Activated CD8-positive, alpha-beta memory T cell treated with anti-CD3 and anti-CD28 coated beads, Interleukin-2, amount 50 U/mL, for 4 hours (primary cell): ENCODE measurements at places on chromosomes 6 and 20.

DNA sequence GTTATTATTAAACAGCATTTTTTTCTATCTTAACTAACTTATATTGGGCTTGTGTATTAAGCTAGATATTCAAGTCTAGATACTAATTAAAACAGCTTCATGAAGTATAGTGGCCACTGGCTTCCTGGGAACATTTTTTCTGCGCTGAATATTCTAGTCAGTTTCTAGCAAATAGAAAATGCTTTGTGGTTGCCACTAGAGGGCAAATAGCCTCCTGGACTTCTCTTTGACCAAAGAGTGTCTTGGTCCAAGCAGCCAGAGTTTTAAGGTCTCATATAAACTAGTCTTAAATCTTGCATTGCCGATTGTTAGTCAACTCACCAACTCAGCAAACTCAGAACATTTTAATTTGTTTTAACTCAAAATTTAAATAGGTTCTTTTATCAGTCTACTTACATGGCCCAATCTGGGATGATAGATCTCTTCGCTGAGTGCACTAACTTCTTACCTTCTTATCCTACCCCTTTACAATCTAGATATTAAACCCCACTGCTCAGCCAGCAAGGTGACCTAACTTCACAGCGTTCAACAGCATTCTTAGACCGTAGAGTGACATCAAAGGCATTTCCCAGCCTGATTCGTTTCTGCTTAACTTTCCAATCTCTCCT is 24.6 kb upstream of the ID4 start:
- DNase-seq: no peak

DNA sequence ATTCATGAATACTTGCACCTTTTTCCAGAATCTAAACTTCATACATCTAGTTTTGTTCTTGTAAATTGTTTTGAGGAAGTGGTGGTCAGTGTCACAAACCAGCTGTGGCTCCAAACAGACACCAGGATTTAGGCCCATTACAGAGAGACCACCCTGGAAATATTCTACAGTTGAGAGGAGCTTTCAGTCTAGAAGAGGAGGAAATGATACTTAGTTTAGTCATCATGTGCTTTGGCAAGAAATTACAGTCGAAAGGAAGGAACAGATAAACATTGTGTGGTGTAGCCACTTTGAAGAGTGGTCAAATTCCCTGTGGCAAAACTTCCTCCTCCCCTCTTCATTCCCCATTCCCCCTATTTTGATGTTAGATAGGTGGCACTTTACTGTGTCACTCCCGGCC is 15.7 kb downstream of the DCBLD1 start:
- DNase-seq: no peak

DNA sequence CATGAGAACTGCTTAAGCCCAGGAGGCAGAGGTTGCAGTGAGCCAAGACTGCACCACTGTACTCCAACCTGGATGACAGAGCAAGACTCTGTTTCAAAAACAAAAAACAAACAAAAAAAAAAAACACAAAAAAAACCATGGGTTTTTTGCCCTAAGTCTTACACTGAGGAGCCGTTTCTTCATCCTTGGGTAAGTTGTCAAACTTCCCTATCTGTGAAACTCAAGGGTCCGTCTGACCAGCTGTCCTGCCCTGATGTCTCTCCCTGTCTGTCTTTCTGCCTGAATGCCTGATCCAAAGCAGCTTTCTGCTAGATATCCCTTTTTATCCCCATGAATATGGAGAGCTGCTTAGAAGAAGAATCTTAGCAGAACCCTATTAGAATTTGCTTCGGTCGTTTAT is 41.3 kb upstream of the CLDN20 start:
- DNase-seq: no peak

GRCh38 chr20:59416916-59417315 is 116.5 kb downstream of the EDN3 start:
- DNase-seq: no peak

GRCh38 chr20:39268981-39269461 is 306.9 kb downstream of the DHX35 start:
- peak; percentile 23 for DNase-seq

DNA sequence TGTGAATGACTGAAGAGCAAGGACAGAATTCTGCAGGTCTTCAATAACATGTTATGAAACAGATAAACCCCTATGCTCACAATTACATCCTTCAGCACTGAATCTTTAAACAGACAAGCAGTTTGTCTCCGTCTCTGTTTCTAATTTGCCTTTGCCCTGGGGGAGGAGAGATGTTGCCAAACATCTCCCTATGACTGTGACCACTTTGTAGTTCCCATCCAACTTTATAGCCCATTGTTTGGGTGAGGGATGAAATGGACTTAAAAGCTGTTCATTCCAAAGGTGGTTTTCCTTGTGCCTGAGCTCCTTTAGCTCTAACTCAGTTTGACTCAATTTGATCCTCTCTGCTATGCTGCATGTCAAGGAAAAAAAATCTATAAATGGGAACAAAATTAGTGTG is 19.5 kb upstream of the ADTRP start:
- DNase-seq: no peak

- no peak for DNase-seq
Observed at GRCh38 chr20:31897541-31897940, 27.1 kb downstream of the TTLL9 start.

DNA sequence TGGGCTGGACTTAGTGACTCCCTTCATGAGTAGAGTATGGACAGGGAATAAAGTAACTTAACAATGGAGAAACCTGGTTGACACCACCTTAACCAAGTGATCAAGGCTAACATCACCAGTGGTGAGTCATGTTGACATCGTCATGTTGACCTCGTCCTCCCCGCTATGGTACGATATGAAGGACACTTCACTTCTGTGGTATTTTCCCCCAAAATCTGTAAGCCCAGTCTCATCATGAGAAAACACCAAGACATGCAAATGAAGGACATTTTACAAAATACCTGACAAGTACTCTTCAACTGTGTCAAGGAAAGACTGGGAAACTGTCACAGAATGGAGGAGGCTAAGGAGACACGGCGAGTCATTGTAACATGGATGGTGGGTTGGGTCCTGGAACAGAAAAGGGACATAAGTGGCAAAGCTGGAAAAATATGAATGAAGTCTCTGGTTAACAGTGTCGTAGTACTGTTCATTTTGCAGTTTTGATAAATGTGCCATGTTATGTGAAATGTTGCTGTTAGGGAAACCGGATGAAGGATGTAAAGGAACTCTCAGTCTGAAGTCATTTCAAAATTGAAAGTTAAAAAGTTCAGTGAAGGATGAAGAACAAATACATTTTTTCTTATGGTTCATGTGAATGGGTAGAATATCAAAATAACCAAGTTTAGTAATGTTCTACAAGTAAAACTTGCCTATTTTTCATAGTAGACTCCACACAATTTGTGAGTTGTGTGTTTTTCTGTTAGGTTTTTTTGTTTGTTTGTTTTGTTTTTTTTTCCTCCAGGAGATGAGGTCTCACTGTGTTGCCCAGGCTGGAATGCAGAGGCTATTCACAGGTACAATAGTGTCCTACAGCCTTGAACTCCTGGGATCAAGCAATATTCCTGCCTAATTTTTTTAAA is 247.5 kb downstream of the TMEM242 start:
- no peak for DNase-seq

- DNase-seq: no peak
Observed at GRCh38 chr6:169864148-169865020, 113.0 kb downstream of the ERMARD start.

DNA sequence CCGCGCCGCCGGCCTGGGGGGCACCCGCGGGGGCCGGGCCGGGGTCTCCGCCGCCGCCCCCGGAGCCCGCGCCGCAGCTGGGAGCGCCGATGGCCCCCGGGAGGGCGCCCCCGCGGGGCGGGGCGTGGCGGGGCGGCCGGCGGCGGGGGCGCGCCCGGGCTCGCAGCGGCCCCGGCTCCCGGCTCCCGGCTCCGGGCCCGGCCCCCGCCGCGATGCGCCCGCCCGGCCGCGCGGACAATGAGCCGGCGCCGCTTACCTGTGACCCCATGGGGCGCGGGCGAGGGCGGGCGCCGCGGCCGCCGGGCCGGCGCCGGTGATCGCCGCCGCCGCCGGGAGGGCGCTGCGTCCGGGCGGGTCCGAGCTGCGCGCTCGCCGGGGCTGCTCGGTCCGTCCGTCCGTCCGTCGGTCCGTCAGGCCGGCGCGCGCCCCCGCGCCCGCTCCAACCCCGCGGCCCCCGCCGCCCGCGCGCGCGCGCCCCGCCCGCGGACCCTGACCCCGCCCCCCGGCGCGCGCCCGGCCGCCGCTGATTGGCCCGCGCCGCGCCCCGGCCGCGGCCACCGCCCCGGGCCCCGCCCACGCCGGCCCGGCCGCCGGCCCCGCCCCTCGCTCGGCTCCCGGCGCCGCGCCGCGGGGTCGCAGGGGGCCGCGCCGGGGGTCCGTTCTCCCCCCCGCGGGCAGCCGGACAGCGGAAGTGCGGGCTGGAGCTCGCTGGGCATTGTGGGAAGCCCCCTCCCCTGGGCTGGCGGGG is at the start of gene ZBTB46:
Gene ZBTB46, minus strand, starts transcription at position 424 of the 748 bp plus-strand sequence. CDS start 40,507 bp downstream, outside the sequence.
- DNase-seq: no peak

- DNase-seq: peak; percentile 39
Observed at GRCh38 chr6:156866220-156867015, 89.2 kb downstream of the ARID1B start.

GRCh38 chr6:40672087-40672486 is 84.9 kb upstream of the LRFN2 start:
- DNase-seq: no peak

DNA sequence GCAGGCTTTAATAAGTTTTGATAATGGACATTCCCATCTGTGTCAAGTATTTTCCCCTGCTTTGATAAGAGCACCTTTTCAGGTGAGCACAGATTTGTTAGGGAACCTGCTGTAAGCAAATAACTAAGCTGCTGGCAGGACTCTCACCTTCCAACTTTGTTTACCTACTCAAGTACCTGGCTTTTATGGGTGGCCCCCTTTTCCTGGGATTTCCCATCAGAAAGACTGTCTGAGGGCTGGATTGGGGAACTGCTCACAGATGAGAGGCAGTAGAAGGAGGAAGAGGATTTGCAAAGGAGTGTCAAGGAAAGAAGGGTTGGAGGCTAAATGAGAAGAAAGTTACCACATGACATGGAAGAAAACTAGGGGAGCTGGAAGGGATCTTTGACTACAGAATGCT is 210.1 kb upstream of the RIMS1 start:
- no peak for DNase-seq

GRCh38 chr6:139904568-139904967 is 530.1 kb upstream of the CITED2 start:
- DNase-seq: no peak

- no peak for DNase-seq
Observed at GRCh38 chr6:135811170-135811569, 40.3 kb upstream of the PDE7B start.

DNA sequence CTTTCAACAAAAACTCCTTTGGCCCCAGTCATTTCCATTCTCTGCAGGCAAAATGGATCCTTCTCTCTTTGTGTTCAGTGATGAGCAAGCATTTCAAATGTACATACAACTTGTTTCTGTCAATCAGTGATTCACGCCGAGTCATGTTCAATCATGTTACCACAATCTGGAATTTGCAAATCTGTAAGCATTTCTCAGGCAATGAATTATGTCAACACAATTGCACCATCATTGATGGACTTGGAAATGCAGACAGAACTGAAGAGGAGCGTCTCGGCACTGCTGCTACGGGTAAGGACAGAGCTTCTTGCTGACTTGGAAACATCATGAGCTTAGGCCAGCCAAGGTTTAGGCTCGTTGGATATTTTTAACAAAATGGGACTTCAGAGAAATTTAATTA is 132.8 kb upstream of the AGPAT4 start:
- no peak for DNase-seq

GRCh38 chr6:124551711-124552233 is 410.5 kb upstream of the RNF217 start:
- no peak for DNase-seq

DNA sequence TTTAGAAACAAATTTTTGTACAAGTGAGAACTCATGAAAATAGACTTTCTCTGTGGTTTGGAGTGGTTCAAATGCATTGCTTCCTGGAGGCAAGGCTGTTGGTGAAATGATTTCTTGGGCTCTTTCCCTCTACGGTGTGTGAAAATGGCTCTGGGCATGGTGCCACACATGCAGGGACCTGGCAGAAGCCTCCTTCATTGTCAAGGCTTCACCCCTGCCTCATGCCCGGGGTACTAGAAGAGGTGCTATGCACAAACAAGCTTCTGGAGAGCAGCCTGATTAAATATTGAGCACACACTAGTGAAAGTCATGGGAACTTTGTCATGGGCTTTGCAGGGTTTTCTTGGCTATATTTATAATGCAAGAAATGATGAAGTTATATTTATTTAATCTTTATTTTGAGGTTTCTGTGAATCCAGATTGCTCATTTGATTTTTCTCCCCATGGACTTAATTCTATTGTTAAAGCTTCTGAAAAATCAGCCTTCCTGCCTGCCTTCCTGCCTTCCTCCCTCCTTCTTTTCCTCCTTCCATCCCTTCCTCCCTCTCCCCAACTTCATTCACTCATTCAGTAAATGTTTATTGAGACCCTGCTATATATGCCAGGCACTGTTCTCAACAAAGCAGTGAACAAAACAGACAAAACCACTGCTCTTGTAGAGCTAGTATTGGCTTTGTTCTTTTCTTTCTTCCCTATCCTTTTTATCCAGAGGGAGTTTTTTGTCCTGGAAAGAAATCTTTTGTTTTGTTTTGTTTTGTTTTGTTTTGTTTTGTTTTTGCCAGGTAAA is 21.0 kb downstream of the C6orf89 start:
- no peak for DNase-seq

DNA sequence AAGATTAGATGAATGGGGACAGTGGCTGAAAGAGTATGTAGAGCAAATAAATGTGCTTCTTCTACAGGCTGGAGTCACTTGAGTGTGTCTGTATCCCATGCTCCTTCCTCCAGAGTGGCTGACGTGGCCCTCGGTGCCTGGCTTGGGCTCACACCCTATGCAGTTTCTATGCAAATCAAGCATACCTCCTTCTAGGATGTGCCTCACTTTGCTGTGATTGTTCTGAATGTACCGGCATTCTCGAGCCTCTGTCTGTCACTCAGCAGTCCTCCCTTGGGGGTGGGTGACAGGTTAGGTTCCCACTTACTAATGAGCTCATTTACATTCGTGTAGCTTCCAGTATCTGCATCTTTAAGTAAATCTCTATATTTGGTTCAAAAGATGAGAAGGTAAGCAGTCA is 55.1 kb upstream of the HDDC2 start:
- DNase-seq: no peak

DNA sequence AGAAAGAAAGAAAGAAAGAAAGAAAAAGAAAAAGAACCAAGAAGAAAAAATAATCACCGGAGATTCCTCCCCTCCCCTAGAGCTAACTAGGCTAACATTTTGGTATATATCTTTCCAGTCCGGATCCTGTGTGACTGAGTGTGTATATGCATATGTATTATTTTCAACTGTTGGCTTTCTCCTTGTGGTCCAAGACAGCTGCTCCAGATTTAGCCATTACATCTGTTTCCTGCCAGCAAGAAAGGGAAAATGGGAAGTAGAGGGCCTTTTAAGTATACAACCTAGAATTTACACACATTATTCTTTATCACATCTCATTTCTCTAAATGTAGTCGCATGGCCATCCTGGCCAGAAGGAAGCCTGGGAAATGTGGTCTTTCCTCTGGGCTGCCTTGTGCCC is 15.2 kb downstream of the SLC52A3 start:
- no peak for DNase-seq

DNA sequence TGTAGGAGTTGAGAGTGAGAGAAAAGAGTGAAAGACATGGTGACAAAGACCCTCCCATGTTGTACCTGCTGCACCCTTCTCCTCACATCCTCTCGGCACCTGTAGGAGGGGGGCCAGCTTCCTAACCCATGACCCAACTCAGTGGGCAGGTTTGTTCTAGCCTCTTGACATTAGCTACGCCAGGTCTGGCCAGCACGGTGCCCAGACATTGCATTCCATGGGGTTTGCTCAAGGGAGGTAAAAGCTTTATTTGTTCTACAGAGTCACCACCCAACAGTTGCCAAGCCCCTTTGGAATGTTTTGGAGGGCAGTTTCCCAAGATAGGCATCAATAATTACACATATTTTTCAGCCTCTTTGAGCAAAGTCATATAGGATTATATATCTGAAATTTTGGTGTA is 22.7 kb upstream of the TGM6 start:
- no peak for DNase-seq
